ENCODE measurements at places on chromosomes 3 and 15. TPM values are rescaled to one million over a fixed set of nuclear protein-coding genes. Genes with fewer than 3 reads are reported as not detected.

The B3GNT5 gene
- total RNA-seq: 7.3 TPM

The IL12A gene
- 0.17 TPM for total RNA-seq

The B3GALNT1 gene
- 8.3 TPM for total RNA-seq

The LIPH gene
- under 0.01 TPM for total RNA-seq

The FGF7 gene
- total RNA-seq: 393 TPM

The SCN11A gene
- not detected for total RNA-seq

The LEKR1 gene
- 0.26 TPM for total RNA-seq
